ENCODE measurements at places on chromosomes 11 and 22. TPM values are rescaled to one million over a fixed set of nuclear protein-coding genes. Genes with fewer than 3 reads are reported as not detected.

The CD3G gene
- total RNA-seq: not detected

The TRIM6 gene
- total RNA-seq: 2.7 TPM

The SMC1B gene
- not detected for total RNA-seq

The A4GALT gene
- total RNA-seq: 36.6 TPM

The ELF5 gene
- total RNA-seq: 1.6 TPM

The SPI1 gene
- total RNA-seq: not detected

The ANO1 gene
- 114 TPM for total RNA-seq

The POLR3H gene
- total RNA-seq: 32.5 TPM

The F2 gene
- total RNA-seq: 0.38 TPM

The OR4A16 gene
- not detected for total RNA-seq

The APBB1 gene
- 0.15 TPM for total RNA-seq

The OR5A1 gene
- not detected for total RNA-seq

The COX8A gene
- 1,404 TPM for total RNA-seq

The ESRRA gene
- total RNA-seq: 180 TPM

The SPON1 gene
- not detected for total RNA-seq

The C1QTNF4 gene
- not detected for total RNA-seq

The TRPC6 gene
- not detected for total RNA-seq

The THOC5 gene
- total RNA-seq: 63.9 TPM

All from HT-29 (cell line).